ENCODE measurements at places on chromosomes 5 and 9.

GRCh38 chr9:91942201-91942600 lies 7.8 kb downstream of the ROR2 start:
- no peak for DNase-seq

GRCh38 chr5:67957374-67957773 lies 258.2 kb upstream of the PIK3R1 start:
- no peak for DNase-seq

GRCh38 chr5:168092209-168093185 lies 198.9 kb upstream of the WWC1 start:
- DNase-seq, result no peak

DNA sequence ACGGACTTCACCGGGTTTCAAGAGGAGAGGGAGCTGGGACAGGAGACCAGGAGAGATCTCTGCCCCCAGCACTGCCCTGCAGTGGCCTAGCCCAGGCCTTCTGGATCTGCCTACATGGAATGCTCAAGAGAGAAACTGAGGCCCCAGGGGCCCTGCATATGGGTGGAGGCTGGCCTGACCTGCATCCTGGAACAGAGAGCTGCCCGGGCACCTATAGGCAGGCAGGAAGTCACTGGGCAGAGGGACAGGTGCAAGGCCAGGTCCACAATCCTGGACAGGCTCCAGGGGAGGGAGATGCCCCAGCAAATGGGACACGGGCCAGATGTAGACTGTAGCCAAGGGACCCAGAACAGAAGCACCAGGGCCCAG lies 98.5 kb upstream of the RUFY1 start:
- DNase-seq, result no peak

DNA sequence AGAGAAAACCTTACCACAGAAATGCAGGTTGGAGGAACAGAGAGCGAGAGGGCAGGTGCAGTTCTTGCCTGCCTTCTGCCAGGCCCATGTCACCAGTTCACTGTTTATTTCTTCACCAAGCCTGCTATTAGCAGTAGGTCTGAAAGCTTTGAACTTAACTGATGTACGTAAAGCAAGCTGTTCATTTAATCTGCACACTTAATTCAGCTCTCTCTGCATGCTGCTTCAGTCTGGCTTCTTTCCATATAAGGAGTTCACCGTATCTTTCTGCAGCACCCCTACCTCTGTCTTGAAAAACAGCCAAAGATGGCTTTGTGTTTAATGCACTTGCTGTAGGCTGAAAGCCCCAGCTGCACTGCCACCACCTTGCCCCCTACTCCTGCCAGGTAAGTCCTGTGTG lies 205.1 kb downstream of the RAB3C start:
- DNase-seq, result no peak

GRCh38 chr5:135556620-135557019 lies 20.9 kb upstream of the NEUROG1 start:
- DNase-seq, result no peak

DNA sequence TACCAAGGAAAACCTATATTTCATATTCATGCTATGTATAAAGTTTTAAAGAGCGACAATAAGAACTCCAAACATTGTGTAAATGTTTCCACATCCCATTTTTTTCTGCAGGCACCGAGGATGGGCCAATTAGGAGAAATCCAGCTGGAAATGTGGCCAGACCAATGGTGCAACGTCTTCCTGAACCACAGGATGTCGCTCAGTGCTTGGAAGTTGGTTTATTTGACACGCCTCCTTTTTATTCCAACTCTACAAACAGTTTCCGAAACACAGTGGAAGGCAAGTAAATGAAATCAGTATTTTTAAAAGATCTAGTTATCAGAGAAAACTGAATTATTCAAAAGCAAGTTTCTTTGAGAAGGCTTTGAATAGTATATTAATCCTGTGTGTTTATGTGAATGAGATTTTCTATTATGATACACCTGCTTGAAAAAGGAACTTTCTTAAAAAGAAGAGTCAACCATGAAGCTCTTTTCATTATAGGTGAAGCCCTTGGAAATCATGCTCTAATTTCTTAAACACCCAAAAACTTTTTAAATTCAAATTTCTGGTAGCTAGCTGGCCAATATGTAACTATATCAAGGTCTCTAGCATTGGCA lies 9.1 kb downstream of the TYRP1 start:
- DNase-seq, result peak; percentile 41

GRCh38 chr9:120447959-120448500 lies 131.9 kb downstream of the CDK5RAP2 start:
- DNase-seq, result no peak

GRCh38 chr5:155591273-155591672 lies 577.7 kb downstream of the KIF4B start:
- no peak for DNase-seq

DNA sequence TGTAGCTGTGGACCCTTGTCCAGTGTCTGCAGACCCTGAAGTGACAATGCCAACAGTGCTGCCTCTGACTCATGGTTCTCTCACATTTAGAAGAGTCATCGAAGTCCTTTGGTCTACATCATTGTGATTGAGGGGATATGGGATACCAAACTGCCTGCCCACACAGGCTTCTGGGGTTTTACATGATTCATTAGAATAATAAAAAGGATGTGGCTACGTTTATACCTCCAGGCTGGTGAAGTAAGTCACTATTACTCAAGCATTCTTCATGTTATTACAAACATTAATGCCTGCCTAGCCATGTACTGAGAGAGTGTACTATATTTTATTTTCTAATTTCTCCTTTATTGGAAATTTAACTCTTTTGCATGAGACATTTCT lies 365.7 kb downstream of the SPATA31D1 start:
- peak; percentile 55 for DNase-seq

DNA sequence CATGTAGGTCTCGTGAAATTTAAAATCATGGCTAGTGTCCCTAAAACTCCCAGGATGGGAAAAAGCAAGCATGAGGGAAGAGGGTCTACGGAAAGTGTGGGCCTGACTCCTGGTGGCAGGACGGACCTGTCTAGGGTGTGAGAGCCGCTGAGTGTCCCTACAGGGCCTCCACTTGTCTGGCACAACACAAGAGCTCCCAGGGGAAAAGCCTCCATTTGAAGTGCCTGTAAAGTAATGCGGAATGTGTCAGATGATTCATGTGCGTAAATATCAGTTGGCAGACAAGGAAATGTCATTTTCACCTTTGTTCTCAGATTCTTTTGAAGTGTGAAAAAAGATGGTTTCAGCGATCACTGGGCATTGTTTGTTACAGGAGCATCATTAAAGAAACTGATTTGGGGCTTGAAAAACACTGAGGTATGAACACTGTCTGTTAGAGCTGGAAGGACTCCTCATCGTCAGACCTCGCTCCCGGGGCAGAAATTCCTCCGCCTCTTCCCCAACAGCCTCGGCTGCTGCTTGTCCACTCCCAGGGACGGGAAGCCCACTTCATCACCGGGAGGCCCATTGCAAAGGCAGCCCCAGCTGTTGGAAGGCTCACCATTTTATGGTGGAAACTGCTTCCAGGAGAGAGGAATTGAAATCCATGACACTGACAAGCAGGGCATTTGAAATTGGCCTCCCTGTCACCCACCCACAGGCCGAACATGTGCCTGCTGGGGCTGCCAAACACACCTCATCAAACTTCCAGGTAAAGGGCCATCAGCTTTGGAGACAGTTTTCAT lies 240.8 kb downstream of the FSTL4 start:
- no peak for DNase-seq

- no peak for DNase-seq
These were observed 41.2 kb upstream of the CTSL start for GRCh38 chr9:87684627-87685219.

GRCh38 chr5:170342153-170342725 lies 44.7 kb upstream of the LCP2 start:
- no peak for DNase-seq

GRCh38 chr9:118366228-118366627 lies 662.0 kb downstream of the TLR4 start:
- no peak for DNase-seq

DNA sequence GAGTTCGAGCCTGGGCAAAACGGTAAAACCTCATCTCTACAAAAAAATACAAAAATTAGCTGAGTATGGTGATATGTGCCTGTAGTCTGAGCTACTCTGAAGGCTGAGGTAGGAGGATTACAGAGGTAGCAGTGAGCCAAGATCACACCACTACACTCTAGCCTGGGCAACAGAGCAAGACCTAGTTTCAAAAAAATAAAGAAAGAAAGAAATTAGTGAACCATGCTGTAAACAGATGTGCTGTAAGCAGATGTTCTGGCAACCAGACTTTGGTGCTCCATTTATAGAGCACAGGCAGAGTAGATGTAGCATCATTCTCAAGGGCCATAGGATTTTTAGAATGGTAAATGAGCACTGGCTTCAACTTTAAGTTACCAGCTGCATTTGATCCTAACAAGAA lies 115.4 kb downstream of the ST8SIA4 start:
- DNase-seq, result no peak

Data from Caki2 (cell line).